ENCODE measurements at places on chromosomes 3 and 15. TPM values are rescaled to one million over a fixed set of nuclear protein-coding genes. Genes with fewer than 3 reads are reported as not detected.

The GRM2 gene
- total RNA-seq: not detected

The MEIS2 gene
- 53.5 TPM for total RNA-seq

The CLDN18 gene
- total RNA-seq: not detected

The GNB5 gene
- total RNA-seq: 34.8 TPM

The AQP9 gene
- total RNA-seq: not detected

The FAIM gene
- total RNA-seq: 8.1 TPM

The TPRA1 gene
- 47.4 TPM for total RNA-seq

The PP2D1 gene
- total RNA-seq: not detected

The ICE2 gene
- total RNA-seq: 27.1 TPM

The UROC1 gene
- not detected for total RNA-seq

The DNAH1 gene
- 1.7 TPM for total RNA-seq

The WDR93 gene
- under 0.01 TPM for total RNA-seq

The ADAMTSL3 gene
- 0.14 TPM for total RNA-seq

The LRRC31 gene
- not detected for total RNA-seq

The ROPN1B gene
- total RNA-seq: not detected

Data from smooth muscle cell of bladder (primary cell).